Hematopoietic multipotent progenitor cell treated with erythropoietin and hydrocortisone succinate and interleukin-3 and kit ligand, for 15 days (in vitro differentiated cells): ENCODE measurements at places on chromosomes 3 and 15.

GRCh38 chr3:78994174-78995027, 773.4 kb downstream of the ROBO1 start:
- DNase-seq, result no peak

- no peak for DNase-seq
These were observed 22.9 kb downstream of the EXOG start for GRCh38 chr3:38519000-38519399.

DNA sequence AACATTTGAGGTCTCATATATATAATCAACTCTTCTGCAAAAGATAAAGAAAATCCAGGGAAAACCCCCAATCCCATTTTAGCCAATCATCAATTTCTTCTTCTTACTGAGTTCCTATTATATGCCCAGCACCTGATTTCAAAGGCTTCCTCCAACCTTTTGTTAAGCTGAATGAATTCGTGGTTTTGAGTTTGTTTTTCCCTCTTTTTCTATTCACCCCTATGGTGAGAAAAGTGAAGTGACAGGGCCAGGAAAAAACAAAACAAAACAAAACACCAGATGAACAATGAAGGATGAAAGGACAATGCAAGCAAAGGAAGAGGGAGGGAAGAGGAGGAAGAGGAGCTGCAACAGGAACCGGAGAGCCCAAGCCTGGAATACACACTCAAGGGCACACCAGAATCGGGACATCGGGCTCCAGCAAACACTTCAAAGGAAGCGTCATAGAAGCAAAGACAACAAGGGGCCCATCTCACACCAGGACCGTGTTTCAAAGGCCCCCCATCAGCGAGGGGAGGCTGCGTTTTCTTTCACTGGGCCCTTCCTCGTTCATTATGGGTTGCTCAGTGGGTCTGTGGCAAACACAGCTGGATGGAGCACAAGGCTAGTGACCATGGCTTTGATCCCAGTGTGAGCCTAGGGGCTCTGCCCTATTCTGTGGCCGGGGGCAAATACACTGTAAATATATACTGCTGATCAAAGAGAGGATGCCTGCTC, 50.2 kb downstream of the VGLL4 start:
- DNase-seq, result no peak

DNA sequence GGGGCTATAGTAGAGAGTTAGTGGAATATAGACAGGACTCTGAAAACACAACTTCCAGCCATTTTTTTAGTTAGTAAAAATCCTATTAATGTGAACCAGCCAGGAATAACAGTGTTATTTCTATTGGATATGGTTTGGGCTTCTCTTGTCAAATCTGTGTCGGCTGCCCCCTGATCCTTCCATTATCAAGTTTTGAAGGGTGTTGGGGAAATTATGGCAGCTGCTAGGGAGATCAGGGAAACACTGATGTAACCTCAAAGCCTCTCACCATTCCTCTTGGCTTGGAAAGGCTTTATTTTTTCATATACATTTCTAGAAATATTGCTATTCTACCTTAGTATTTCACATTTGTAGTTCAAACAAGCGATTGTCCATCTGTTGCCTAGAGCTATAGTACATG, 293.7 kb upstream of the TPRG1 start:
- DNase-seq, result no peak

- DNase-seq, result no peak
These were observed 3.3 kb downstream of the TMEM40 start for GRCh38 chr3:12755754-12756153.

DNA sequence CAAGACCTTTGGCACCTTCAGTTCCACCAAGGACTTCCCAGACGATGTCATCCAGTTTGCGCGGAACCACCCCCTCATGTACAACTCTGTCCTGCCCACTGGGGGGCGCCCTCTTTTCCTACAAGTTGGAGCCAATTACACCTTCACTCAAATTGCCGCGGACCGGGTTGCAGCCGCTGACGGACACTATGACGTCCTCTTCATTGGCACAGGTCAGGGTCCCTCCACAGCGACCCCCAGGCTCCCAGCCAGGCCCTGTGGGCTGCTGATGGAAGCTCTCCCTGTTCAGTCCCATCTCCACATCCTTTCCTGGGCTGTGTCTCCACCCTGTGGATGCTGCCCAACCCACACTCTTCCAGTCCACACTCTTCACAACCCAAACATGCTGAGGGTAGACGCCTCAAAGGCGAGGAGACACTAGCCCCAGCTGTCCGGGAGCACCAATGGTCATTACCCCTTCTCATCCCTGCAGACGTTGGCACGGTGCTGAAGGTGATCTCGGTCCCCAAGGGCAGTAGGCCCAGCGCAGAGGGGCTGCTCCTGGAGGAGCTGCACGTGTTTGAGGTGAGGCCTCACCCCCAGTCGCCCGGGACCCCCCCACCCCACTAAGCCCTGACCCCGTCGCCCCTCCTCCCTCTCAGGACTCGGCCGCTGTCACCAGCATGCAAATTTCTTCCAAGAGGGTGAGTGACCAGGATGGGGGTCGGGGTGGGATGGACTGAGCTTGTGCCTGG, 4.3 kb upstream of the LSMEM2 start:
- peak; percentile 77 for DNase-seq

- DNase-seq, result no peak
These were observed 71.9 kb downstream of the FILIP1L start for GRCh38 chr3:100042166-100042981.

- no peak for DNase-seq
These were observed 8.1 kb downstream of the MORF4L1 start for GRCh38 chr15:78880813-78881212.

DNA sequence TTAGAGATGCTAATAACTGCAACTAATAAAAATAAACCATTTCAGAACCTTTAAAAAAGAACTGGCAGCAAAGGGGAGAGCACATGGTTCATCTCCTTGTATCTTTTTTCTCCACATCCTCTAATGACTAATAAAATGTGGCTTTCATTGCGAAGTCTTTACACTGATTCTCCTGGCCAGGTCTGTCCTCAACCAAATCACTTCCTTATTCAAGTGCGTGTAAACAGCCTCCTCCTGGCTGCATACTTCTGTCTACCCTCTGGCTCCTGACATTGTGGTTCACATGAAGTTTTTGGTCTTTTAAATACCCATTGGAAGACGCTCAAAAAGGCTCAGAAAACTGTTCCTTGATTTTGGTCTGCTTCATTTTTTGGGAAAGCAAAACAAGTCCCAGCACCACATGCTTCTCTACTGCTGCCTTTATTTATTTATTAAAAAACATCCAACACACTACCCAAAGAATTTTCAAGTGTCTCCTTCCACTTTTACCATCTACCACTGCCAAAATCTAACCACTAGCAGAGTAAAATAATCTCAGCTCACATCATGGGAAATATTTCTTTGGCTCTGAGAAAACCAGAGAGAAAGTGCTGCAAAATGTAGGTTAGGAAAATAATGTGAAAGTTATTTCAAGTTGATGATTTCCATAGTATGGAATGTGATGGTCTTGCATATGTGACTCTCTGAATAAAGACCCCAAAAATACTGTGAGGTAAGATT, 85.1 kb downstream of the EFL1 start:
- DNase-seq, result no peak

DNA sequence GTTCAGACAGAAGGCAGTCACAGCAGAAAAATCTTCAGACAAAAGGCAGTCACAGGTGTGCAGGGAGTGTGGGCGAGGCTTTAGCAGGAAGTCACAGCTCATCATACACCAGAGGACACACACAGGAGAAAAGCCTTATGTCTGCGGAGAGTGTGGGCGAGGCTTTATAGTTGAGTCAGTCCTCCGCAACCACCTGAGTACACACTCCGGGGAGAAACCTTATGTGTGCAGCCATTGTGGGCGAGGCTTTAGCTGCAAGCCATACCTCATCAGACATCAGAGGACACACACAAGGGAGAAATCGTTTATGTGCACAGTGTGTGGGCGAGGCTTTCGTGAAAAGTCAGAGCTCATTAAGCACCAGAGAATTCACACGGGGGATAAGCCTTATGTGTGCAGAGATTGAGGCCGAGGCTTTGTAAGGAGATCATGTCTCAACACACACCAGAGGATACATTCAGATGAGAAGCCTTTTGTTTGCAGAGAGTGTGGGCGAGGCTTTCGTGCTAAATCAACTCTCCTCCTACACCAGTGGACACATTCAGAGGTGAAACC, 27.6 kb downstream of the ZNF589 start:
- DNase-seq, result no peak

DNA sequence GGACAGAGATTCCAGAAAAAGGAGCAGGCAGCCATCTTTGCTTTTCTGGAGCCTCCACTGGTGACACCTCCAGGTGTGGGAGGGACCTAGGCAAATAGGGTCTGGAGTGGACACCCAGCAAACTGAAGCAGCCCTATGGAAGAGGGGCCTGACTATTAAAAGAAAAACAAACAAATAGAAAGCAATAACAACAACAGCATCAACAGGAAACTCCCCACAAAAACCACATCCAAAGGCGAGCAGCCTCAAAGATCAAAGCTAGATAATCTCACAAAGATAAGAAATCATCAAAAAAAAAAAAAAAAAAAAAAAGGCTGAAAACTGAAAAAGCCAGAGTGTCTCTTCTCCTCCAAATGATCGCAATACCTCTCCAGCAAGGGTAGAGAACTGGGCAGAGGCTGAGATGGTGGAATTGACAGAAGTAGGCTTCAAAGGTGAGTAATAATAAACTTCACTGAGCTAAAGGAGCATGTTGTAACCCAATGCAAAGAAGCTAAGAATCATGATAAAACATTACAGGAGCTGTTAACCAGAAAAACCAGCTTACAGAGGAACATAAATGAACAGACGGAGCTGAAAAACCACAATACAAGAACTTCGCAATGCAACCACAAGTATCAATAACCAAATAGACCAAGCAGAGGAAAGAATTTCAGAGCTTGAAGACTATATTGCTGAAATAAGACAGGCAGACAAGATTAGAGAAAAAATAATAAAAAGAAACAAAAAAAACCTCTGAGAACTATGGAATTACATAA, 225.4 kb downstream of the CTNNB1 start:
- no peak for DNase-seq

- no peak for DNase-seq
These were observed 6.5 kb upstream of the USP3 start for GRCh38 chr15:63497642-63498467.

GRCh38 chr15:98800437-98801233, 152.3 kb downstream of the IGF1R start:
- DNase-seq, result peak; percentile 17

GRCh38 chr15:61327019-61327631, 98.0 kb upstream of the RORA start:
- DNase-seq, result no peak
